ENCODE measurements at places on chromosomes 3 and 15. TPM values are rescaled to one million over a fixed set of nuclear protein-coding genes. Genes with fewer than 3 reads are reported as not detected.

GRCh38 chr3:53422954-53423698 lies 71.3 kb upstream of the CACNA1D start:
- no peak for DNase-seq

DNA sequence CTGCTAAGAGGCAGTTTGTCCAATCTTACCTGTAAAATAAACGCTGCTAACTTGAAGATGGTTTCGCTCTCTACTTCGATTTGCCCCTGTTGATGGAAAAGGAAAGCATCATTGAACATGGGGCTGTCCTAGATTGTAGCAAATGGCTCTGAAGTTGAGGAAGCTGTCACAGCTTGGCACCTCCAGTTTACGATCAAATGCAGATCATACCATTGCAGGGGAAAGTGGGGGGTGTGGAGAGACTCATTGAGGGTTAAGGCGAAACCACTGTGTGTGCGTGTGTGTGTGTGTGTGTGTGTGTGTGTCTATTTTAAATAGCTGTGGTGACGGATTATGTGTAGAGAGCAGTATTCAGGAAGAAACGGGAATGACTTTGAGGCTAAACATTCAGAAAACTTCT lies 127.6 kb upstream of the LMOD3 start:
- peak; percentile 39 for DNase-seq

- no peak for DNase-seq
Observed at GRCh38 chr3:142849148-142849547, 39.7 kb downstream of the PCOLCE2 start.

DNA sequence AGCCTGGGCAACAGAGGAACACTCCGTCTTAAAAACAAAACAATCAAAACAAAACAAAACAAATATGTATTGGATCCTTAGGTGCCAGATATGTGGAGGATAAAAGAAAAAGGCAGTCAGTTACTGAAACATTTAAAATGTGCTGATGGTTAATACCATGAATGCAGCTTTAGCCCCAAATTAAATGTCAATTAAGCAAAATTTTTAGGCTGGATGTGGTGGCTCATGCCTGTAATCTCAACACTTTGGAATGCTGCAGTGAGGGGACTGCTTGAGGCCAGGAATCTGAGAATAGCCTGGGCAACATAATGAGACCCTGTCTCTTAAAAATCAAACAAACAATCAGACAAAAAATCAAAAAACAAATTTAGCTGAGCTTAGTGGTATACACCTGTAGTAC lies 8.5 kb upstream of the CHMP2B start:
- no peak for DNase-seq

DNA sequence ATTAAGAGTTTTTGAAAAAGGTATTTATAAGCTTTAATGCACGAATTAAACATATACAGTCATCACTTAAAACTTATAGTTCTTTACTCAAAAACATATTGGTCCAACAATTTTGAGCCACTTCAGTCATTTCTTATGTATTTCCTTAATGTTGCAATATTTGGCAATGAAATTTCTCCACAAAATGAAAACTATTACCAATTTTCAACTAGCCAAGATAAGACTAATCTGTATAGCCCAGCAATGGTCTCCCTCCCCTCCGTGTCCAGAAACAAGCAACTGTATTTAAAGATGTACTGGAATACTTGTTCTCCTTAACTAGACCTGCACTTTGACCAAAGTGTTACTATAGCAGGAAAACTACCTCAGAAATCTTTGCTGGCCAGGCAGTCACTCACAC lies 9.2 kb downstream of the ARF4 start:
- no peak for DNase-seq

DNA sequence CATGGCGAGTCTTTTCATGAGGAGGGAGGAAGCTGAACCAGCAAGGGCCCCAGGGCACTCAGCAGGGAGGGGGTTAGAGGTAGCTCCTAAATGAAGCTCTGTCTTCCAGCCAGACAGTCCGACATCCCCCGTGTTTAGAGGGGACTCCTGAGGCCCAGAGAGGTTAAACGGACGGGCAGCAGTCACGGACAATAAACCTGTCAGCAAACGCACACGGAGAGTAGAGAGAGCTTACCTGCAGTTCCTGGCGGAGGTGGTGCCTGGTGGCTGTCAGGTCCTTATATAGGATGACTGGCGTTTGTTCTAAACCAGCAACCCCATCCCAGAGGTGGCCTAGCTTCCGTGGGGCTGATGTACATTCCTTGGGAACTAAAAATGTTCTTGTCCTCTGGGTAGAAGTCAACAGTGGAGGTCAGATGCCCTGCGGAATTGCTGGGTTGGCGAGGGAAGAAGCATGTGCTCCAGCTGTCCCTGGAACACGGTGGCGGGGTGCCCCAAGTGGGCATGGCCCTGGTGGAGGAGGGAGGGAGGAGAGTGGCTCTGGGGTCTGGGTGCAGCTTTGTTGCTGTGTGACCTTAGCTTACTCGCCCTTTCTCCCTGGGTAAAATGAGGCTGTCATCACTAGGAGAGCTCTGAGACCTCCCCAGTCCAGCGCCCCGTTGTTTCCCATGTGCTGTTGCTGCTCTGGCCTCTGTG lies 2.1 kb downstream of the GHRL start:
- no peak for DNase-seq

DNA sequence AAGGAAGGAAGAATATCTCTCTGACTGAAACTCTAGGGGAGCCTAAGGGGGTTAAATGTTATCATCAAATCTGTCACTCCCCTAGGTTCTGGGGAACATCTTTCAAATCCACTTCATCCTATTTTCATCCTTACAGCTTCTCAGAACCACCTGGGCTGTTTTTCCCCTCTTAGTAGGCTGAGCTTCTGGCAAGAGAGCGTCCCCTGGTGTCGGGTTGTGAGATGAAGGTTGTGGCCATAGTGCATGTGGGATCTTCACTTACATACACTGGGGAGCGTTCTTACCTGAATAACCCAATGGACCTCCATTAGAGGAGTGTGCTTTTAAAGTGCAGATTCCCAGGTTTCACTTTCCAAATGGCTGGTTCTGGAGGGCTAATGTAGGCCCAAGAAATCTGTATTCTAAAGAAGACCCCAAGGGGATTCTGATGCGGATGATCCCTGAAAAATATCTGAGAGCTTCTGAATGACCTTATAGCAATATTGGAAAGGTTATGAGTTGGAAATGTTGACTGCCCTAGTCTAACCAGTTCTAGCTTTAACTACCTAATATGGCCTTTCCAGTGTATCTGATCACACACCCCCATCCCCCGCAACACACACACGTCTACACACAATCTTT lies 663.7 kb downstream of the AGBL1 start:
- DNase-seq: peak; percentile 41

GRCh38 chr15:98731712-98732450 lies 83.5 kb downstream of the IGF1R start:
- no peak for DNase-seq

SHC4 gene
- not detected for polyA plus RNA-seq

REC114 gene
- polyA plus RNA-seq: not detected

GXYLT2 gene
- not detected for polyA plus RNA-seq

ST8SIA2 gene
- not detected for polyA plus RNA-seq

SAMD7 gene
- not detected for polyA plus RNA-seq

TM4SF18 gene
- not detected for polyA plus RNA-seq

All from naive thymus-derived CD4-positive, alpha-beta T cell (primary cell).